ENCODE measurements at places on chromosomes 16 and 17. TPM values are rescaled to one million over a fixed set of nuclear protein-coding genes. Genes with fewer than 3 reads are reported as not detected.

The SNX20 gene
- 2.1 TPM for total RNA-seq

The MSLN gene
- 2.1 TPM for total RNA-seq

The ABCA6 gene
- total RNA-seq, result 35.9 TPM

The ZNF48 gene
- 12.2 TPM for total RNA-seq

The CTCF gene
- 33.0 TPM for total RNA-seq

The EMP2 gene
- total RNA-seq, result 8.6 TPM

The METTL9 gene
- 114 TPM for total RNA-seq

The CBLN1 gene
- total RNA-seq, result not detected

The GABARAPL2 gene
- 66.2 TPM for total RNA-seq

The GPRC5B gene
- 27.7 TPM for total RNA-seq

The KRTAP9-4 gene
- total RNA-seq, result not detected

The HAGH gene
- total RNA-seq, result 46.5 TPM

The CBX2 gene
- 2.0 TPM for total RNA-seq

The HOXB6 gene
- total RNA-seq, result 2.1 TPM

The KCNH6 gene
- not detected for total RNA-seq

The KRT25 gene
- not detected for total RNA-seq

The GP1BA gene
- total RNA-seq, result not detected

The SRCIN1 gene
- total RNA-seq, result 19.8 TPM

The KRTAP4-1 gene
- not detected for total RNA-seq

The KCNJ18 gene
- total RNA-seq, result not detected

The NGFR gene
- total RNA-seq, result 10.1 TPM

The IRX3 gene
- total RNA-seq, result 1.6 TPM

The MYH11 gene
- 14.2 TPM for total RNA-seq

The SGCA gene
- not detected for total RNA-seq

The SOX15 gene
- not detected for total RNA-seq

The MT1F gene
- 92.0 TPM for total RNA-seq

The CACNG4 gene
- total RNA-seq, result not detected

The BEAN1 gene
- total RNA-seq, result not detected

The SOST gene
- not detected for total RNA-seq

The LITAFD gene
- total RNA-seq, result not detected

The SUZ12 gene
- total RNA-seq, result 10.1 TPM

The KLHL10 gene
- total RNA-seq, result not detected

The GUCY2D gene
- not detected for total RNA-seq

The KRTAP2-2 gene
- total RNA-seq, result not detected

The CLEC19A gene
- total RNA-seq, result not detected

The HOXB2 gene
- total RNA-seq, result 13.7 TPM

The CD300LB gene
- not detected for total RNA-seq

The RTN4RL1 gene
- total RNA-seq, result 3.1 TPM

The KPNA2 gene
- total RNA-seq, result 5.2 TPM

The ACBD4 gene
- total RNA-seq, result 21.1 TPM

The GPRC5C gene
- 68.0 TPM for total RNA-seq

The MYH8 gene
- not detected for total RNA-seq

The IGSF6 gene
- total RNA-seq, result not detected

The MAPK7 gene
- 10.1 TPM for total RNA-seq
